ENCODE measurements at places on chromosomes 5 and 9. TPM values are rescaled to one million over a fixed set of nuclear protein-coding genes. Genes with fewer than 3 reads are reported as not detected.

GRCh38 chr5:179825655-179826182 is 5.0 kb downstream of the SQSTM1 start:
- DNase-seq: no peak

Gene DND1
- total RNA-seq: 0.59 TPM

DNA sequence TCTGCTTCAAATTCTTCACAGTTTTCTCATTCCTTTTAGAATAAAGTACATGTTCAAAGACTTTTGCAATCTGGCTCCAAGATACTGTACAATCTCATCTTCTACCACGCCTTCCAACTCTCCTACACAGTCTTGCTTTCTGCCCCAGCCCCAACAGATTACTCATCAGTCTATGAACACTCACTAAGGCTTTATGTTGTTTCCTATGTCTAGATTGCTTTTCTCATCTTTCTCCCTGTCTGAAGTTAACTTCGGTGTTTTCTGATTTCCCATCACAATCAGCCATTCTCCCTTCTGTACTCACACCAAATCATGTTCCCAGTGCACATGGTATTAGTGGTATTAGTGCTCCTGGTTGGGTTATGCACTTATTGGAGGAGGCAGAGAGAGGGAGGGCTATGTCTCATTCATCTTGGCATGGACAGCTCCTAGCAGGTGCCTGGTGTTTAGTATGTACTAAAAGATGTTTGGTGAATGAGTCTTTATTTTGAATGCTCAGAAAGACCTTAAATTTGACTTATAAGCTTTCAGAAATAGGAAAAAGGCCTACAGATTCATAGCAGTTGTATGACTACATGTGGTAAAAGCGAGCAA is 44.0 kb upstream of the ZNF608 start:
- DNase-seq: no peak

DNA sequence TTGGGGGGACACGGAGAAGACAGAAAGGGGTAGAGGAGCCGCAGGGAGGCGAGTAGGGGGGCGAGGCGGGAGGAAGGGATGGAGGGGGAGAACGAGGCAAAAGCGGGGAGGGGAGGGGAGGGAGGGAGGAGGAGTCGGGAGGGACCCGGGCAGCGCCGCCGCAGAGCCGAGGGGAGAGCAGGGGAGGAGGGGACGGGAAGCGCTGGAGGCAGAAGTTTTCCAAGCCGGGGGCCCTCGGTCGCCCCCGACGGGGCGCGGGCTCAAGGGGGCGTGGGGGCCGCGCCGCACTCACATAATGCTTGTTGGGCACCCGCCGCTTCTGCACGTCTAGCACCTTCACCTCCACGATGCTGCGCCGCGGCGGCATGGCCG is 353 bp downstream of the SH3PXD2B start:
- DNase-seq: peak; percentile 88

- no peak for DNase-seq
These were observed 56.4 kb upstream of the TLX3 start for GRCh38 chr5:171252674-171253073.

DNA sequence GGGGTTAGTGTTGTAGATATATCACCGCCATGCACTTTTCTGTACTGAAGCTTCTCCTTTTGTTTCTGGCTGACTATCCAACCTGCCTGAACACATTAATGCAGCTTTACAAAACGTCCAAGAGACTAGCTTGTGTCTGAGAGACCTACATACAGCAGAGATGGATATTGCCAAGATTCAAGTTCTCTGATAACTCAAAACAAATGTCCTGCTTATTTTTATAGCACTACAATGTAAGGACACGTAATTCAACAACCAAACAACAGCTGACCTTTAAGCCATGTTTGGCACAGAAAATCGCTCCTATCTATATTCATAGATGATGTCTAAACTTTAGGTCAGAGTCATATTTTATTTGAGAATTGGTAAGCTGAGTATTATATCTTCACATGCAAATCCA is 76.2 kb upstream of the NTRK2 start:
- no peak for DNase-seq

DNA sequence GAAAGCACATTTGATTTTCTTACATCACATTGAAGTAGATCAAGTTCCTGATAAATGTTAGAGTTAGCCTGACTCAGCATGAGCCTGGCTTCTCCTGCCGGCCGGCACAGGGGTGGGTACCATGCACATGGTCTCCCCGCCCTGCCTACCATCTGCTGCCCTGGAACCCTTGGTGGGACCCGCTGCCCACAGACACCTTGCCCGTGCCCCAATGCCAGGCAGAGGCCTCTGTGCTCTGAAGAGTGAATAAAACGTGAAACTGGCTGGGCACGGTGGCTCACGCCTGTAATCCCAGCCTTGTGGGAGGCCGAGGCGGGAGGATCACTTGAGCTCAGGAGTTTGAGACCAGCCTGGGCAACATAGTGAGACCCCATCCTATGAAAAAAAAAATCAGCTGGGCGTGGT is 17.3 kb downstream of the EXD3 start:
- DNase-seq: no peak

Gene FST
- total RNA-seq: 6.1 TPM

DNA sequence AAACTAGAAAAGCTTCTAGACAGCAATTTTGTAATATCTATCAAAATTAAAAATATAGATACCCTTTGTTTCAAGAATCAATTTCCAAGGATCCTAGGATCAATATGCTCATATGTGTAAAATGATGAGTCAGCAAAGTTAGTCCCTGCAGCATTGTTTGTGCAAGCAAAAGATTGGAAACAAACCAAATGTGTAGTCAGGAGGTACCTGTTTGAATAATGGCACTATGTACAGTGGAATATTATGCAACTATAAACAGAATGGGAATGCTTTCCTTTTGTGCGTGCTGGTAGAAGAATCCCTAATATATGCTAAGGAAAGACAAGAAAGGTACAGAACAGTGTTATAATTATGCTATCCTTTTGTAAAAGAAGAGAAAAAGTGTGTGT is 58.5 kb upstream of the PJA2 start:
- DNase-seq: no peak

Gene PCDHB16
- 0.55 TPM for total RNA-seq

Gene LIFR
- total RNA-seq: 38.9 TPM

DNA sequence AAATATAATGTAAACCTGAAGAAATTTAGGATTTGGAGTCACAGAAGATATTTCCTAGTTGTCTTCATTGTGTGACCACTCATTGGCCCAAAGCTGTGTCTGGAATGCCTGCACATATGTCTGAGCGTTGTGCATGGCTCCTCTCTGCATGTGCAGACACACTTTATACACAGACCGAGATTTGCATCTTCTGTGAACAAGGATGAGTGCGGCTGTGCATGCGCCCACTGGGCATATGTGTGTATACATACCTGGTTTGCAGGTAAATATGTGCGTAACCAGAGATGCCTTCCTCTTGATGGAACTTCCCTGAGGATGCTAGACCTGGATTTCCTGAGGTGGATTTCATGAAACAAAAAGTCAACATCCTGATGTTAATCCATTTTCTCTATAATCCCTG is 19.1 kb downstream of the PHF2 start:
- peak; percentile 53 for DNase-seq

DNA sequence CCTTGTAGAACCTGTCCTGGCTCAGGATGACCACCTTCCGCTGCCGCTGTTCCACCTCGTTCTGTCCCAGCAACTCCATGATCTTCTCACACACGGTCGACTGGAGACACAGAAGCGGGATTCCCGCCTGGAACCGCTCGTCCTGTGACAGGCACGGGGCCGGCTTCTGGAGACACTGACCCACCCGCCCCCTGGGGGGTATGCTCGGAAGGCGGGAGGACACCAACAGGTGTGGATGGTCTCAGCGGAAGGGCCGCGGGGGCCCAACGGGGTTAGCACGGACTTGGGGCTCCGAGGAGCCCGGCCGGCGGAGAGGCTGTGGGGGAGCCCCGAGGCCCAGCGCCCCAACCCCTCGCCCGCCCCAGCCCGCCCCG is 530 bp downstream of the UCK1 start:
- peak; percentile 44 for DNase-seq

- DNase-seq: no peak
These were observed 31.0 kb downstream of the HMHB1 start for GRCh38 chr5:143842920-143843319.

Gene PCDHB10
- 0.19 TPM for total RNA-seq

Gene TOR1B
- 23.2 TPM for total RNA-seq

DNA sequence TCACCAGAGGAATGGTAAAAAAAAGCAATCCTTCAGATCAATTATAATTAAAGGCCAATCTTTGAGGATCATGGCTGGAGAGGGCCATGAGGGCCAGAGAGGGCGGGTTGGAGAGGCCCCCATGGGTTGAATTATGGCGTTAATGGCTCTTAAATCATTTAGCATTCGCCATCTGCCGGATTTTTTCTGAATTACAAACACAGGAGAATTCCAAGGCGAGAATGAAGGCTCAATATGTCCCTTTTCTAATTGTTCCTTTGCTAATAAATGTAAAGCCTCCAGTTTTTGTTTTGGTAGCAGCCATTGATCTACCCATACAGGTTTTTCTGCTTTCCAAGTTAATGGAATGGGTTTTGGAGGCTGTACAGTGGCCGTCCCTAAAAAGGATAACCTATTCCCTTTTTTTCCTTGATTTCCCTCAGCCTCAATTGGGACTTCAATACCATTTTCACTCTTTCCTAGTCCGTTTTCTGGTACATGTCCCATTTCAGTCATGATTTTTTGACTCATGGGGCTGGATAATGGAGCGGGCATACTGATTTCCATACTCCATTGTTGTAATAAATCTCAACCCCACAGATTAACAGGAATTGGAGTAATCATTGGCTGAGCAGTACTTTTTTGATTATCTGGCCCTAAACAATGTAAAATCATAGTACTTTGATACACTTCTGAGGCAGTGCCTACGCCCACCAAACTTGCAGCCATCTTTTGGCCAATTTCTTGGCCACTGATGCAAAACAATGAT is 6.7 kb upstream of the TMEM141 start:
- no peak for DNase-seq

DNA sequence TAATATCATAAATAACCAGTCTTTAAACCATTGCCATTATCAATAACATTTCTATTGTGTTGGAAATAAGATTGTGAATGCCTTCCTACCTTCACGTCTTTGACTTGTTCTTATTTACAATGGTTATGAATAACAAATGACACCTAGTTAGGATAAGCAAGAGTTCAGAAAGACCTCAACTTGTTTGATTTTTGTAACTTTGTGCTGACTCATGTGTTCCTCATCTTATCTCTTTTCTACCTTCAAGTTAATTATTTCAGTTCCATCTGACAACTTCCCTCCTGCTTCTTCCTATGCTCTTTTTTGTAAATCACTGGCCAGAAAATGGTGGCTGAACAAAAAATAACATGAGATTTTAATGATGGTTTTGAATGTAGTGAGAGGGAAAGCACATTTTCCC is 538.5 kb upstream of the TUSC1 start:
- DNase-seq: no peak

DNA sequence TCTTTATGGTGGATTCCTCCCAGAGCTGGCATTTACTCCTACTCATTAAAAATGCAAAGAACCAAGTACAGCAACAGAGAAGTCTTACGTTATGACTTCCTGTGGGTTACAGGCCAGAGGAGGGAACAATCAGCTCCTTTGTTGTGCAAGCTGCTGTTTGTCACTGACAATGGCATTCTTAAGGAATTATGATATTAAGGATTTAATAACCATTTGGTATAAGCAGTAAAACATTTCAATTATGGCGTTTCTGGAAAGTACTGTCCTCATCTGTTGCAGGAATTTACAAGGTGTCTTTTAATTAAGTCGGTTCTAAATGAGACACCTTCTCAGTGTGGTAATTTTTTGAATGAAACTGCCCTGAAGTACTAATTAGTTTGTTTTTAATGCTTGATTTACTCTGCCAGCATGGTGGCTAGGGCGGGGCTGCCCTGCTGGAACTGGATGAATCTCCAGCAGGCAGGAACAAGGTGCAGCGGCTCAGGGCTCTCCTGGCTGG is 49.1 kb upstream of the VDAC1 start:
- no peak for DNase-seq

DNA sequence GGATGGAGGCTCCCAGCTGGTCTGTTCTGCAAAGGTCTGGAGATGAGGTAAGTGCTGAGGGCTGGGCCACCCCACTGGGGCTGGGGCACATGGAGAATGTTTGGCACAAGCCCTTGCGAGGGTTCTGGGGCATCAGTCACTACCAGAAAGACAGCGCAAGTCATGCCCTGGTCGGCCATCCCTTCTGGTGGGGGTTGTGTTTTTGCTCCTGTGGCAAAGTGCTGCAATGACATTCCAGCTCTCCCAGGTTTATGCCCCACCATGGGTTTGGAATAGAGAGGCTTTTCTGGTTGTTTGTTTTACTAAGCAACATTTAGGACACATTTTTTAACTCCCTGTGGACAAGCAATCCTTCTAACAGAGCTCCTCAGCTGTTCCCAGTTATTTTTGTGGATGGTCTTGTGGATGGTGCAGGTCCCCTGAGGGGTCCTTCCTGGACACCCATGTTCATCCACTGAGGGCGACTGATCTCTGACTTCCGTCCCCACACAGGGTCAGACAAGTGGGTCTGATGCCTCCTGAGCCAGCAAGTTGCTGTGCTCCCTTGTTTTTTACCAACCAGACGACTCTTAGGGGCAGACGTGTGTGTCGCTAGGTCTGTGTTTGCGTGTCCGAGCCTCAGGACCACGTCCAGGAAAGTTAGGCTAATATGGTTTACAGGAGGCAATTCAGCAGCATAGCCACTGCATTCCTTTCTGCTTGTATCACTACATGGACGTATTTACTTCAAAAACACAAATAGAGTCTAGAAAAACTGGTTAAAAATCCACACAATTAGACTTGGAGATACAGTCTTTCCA is 64.9 kb upstream of the ECM2 start:
- DNase-seq: peak; percentile 84

GRCh38 chr5:53480416-53481158 is at the start of gene FST:
Gene FST, plus strand, starts transcription at chr5:53480629. Its CDS starts 163 bp downstream, at chr5:53480792.
- no peak for DNase-seq

DNA sequence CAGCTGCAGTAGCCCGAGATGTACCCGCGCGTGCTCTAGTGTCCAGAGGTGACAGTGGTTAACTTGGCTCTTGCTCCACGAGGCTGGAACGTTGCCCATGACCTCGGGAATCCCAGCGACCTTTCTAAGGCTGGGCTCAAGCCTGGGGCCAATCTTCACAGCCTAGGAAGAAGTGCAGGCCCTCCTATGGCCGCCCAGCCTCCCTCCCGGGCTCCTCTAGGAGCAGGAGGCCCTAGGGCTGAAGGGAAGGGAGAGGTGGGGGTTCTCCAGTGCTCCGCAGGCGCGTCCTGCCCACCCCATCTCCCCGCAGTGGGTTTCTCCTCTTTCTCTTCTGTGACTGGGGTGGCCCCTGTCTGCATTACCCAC is 13.3 kb downstream of the NR2F1 start:
- DNase-seq: no peak

DNA sequence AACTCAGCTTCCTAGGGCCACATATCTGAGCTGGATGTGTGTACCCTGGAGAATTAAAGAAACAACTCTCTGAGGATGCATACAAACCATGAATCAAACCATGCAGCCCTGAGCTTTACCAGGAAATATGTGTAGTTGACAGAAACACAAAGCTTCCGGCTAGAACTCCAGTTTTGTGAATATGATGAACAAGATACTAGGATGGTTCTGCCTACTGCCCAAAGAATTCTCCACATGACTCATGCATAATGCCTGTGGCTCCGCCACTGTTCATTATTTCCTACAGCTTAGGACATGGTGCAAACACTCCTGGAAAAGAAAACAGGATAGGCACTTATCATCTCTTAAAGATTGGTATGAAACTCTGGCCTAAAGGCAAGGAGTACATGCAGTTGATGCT is 343.4 kb downstream of the DNAH5 start:
- no peak for DNase-seq

GRCh38 chr5:28914297-28914696 is 1875.9 kb upstream of the CDH9 start:
- no peak for DNase-seq
